ENCODE measurements at places on chromosomes 4 and X. TPM values are rescaled to one million over a fixed set of nuclear protein-coding genes. Genes with fewer than 3 reads are reported as not detected.

DNA sequence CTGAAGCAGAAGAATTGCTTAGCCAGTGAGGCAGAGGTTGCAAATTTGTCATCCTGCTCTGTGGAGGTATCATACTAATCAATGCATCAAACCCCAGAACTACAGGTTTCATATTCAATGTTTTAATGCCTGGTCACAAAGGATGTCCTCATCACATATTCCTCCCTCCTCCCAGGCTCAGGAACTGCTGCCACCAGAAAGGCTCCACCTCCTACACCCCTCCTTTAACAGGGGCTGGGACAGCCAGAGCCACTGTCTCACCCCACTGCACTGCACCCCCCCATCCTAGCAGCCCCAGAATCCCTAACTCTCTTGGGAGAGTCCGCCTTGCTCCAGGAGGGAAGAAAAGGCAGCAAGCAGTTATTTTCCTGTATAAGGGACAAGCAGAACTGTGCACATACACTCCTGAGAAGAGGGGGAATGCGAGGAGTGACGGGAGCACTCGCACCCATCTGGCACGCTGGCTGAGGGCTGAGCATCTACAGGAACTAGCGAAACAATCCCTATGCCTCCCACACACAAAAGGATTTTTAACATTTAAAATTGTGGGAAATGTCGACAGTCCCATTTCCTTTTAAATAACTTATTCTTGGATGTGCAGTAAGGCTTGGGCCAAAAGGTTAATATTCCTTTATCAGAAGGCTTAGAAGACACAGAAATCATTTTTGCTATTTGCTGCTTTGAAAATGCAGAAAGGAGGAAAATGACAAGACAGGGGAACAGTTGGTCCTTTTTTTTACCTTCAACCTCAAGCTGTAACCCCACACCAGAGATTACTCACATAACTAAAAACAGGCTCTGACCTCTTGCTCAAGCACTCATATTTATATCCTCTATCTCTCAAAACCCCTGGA lies 27.8 kb downstream of the CD99L2 start:
- peaks cover 17% of the 10 kb centered on the region for H3K36me3 ChIP-seq
- no peaks in the 10 kb centered on the region for H3K27me3 ChIP-seq
- peak overlapping the region; percentile 76 for H3K27ac ChIP-seq
- no peak for DNase-seq

DNA sequence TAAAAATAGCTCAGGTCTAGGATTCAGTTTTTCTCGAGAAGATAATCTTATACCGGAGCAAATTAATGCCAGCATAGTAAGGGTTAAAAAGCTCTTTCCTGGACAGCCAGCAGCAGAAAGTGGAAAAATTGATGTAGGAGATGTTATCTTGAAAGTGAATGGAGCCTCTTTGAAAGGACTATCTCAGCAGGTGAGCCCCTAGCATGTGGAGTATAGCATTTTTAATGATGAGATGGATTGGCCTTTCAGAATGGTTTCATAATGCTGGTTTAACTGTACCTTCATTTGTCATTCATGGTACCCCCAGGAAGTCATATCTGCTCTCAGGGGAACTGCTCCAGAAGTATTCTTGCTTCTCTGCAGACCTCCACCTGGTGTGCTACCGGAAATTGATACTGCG lies 79.4 kb downstream of the SLC10A6 start:
- H3K27me3 ChIP-seq = no peaks in the 10 kb centered on the region
- no peak for DNase-seq
- no peak overlapping the region for H3K27ac ChIP-seq

DNA sequence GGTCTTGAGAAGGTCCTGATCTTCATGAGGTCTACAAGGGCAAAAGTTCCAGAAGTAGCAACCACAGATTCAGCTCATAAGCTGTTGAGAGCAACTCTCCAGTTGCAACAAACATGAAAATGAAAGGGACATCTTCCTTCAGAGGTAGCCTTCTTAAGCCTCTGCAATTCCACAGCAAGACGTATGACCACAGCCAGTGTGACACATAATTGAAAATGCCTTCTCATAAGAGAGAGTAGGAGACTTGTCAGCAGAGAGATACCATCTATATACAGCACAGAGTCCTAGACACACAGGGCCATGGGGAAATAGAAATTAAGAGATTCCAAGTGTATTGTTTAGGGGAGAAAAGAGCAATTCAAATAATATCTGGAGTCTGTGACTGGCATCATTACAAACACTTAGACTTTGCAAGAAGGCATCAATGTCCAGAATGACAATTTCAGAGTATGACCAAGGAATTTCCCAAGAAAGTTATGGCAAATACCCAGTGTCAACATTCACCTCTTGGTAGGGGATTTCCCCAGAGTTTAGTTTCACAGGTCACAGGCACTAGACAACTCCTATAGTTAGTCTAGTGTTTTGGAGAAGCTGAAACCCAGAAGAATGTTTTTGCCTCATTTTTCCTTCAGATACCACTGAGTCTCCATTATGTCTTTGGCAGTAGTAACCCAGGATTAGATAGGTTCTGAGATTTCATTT lies 340.3 kb downstream of the ZNF674 start:
- no peak overlapping the region for H3K27ac ChIP-seq
- H3K4me1 ChIP-seq = peaks cover 3% of the 10 kb centered on the region
- peak; percentile 58 for DNase-seq

DNA sequence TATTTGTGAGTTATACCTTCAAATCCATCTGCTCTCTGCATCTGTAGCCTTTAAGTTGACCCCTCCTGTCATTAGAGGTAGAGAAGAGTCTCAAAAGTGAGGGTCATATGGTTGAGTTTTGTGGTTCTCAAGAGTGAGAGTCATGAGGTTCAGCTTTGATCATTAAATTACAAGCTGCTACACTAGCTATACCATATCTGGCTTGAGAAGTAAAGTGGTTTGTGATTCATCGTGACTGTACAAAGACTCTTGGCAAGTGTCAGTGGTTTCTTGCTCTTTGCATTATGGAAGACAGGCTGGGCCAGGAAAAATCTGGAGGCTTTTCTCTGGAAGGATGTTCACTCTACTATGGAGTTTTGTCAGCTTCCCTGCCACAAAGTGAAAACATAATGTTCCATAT lies 170.6 kb downstream of the ZC4H2 start:
- no peaks in the 10 kb centered on the region for H3K27me3 ChIP-seq
- no peak for DNase-seq
- no peak overlapping the region for H3K27ac ChIP-seq

- H3K4me3 ChIP-seq = no peak overlapping the region
- H3K27me3 ChIP-seq = no peaks in the 10 kb centered on the region
- DNase-seq = no peak
- H3K36me3 ChIP-seq = no peaks in the 10 kb centered on the region
- no peak overlapping the region for H3K27ac ChIP-seq
- no peaks in the 10 kb centered on the region for H3K4me1 ChIP-seq
Observed at GRCh38 chr4:6118201-6118600, 82.1 kb downstream of the JAKMIP1 start.

GRCh38 chr4:155566354-155566753 lies 100.3 kb upstream of the GUCY1A1 start:
- no peak overlapping the region for H3K4me3 ChIP-seq
- no peaks in the 10 kb centered on the region for H3K27me3 ChIP-seq
- DNase-seq = peak; percentile 22
- no peaks in the 10 kb centered on the region for H3K4me1 ChIP-seq
- H3K36me3 ChIP-seq = no peaks in the 10 kb centered on the region

GRCh38 chr4:8700531-8700930 lies 108.0 kb downstream of the CPZ start:
- no peaks in the 10 kb centered on the region for H3K36me3 ChIP-seq
- no peak for DNase-seq
- peaks cover 48% of the 10 kb centered on the region for H3K27me3 ChIP-seq
- H3K4me1 ChIP-seq = no peaks in the 10 kb centered on the region
- no peak overlapping the region for H3K27ac ChIP-seq

DNA sequence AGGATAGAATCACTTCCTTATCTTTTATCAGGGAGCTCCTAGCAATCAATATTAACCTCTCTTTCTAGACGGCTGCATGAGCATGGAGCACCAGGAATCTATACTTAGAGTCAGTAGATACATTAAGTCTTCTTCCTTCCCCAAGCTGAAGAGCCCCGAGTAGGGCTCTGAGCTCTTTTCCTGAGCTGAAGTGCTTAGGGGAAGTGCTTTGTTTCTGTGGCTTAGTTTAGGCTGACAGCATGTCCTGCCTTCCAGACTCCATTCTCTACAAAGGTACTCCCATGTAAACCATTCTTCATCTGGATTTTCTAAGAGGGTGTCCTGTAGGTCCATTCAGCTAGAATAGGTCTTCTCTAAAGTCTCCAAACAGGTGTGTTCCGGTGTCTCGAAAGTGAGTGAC lies 127.5 kb upstream of the AFF2 start:
- H3K36me3 ChIP-seq = no peaks in the 10 kb centered on the region
- H3K27me3 ChIP-seq = no peaks in the 10 kb centered on the region
- no peaks in the 10 kb centered on the region for H3K4me1 ChIP-seq
- no peak overlapping the region for H3K27ac ChIP-seq
- no peak for DNase-seq

DNA sequence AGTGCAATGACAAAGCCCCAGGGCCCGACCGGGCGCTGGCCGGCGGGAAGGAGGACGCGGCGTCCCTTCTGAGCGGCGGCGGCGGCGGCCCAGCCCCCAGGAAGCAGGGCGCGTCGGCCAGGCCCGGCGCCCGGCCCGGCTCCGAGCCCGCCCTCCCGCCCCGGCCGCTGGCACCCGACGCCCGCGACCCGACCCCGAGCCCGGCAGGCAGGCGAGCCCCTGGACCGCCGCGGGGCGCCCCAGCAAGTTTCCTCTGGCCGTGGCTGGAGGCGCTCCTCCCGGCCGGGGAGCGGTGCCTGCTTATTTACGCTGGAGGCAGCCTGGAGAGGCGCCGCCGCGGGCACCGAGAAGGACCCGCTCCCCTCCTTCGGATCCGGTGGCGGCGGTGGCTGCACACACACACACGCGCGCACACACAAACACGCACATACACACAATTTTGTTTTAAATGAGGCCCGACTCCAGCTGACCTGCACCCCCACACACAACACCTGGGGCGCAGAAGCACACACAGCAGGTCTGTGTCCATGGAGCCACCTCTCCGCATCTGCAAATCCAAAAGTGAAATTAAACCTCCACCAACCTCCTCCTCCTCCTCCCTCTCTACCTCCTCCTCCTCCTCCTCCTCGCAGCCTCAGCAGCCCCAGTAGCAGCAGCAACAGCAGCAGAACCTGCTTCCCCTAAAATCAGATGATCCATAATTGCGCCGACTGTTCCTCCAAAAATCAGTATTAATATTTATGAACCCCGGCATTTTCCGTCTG lies 669 bp downstream of the IRF2 start:
- no peaks in the 10 kb centered on the region for H3K27me3 ChIP-seq
- DNase-seq = peak; percentile 44
- peaks cover 19% of the 10 kb centered on the region for H3K36me3 ChIP-seq
- H3K4me1 ChIP-seq = peaks cover 23% of the 10 kb centered on the region
- H3K27ac ChIP-seq = peak overlapping the region; percentile 98
- H3K4me3 ChIP-seq = peak overlapping the region; percentile 99

DNA sequence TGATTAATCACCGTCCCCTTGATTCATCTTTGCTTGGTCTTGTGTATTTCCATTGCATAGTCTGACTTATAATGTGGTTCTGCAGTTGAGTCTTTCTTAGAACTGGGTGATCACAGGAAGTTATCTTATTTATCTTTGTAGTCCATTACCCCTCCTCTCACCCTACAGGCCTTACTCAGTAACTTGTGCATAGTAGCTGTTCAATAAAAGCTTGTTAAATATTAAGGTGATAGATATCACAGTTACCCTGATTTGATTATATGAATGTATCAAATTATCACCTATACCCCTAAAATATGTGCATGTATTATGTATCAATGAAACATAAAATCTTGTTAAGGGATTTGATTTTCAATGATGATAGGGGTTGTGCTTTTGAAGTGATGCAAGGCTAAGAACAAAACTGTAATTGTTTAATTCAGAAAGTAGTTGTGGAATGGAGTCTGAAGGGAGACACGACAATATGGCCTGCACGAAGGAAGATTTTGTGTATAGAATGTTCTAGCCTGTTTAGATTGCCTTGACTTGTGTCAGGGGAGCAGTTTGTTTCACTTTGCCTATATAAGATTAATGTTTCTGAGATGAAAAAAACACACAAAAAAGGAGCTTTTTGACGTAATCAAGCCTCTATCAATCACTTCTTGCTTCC lies 132.4 kb upstream of the LIMCH1 start:
- peaks cover 22% of the 10 kb centered on the region for H3K4me1 ChIP-seq
- no peak overlapping the region for H3K4me3 ChIP-seq
- no peak overlapping the region for H3K27ac ChIP-seq
- H3K27me3 ChIP-seq = no peaks in the 10 kb centered on the region
- H3K36me3 ChIP-seq = peaks cover 6% of the 10 kb centered on the region
- DNase-seq = no peak

- H3K4me1 ChIP-seq = no peaks in the 10 kb centered on the region
- no peak overlapping the region for H3K27ac ChIP-seq
- no peak overlapping the region for H3K4me3 ChIP-seq
- H3K36me3 ChIP-seq = no peaks in the 10 kb centered on the region
- no peaks in the 10 kb centered on the region for H3K27me3 ChIP-seq
Observed at GRCh38 chr4:31741326-31741725, 1021.2 kb downstream of the PCDH7 start.

GRCh38 chr4:5460106-5460801 lies 248.1 kb downstream of the EVC2 start:
- peak; percentile 24 for DNase-seq
- H3K36me3 ChIP-seq = no peaks in the 10 kb centered on the region
- H3K4me3 ChIP-seq = no peak overlapping the region
- no peaks in the 10 kb centered on the region for H3K4me1 ChIP-seq

- H3K4me3 ChIP-seq = no peak overlapping the region
- no peaks in the 10 kb centered on the region for H3K27me3 ChIP-seq
- no peak overlapping the region for H3K27ac ChIP-seq
- H3K36me3 ChIP-seq = no peaks in the 10 kb centered on the region
Observed at GRCh38 chr4:10765386-10765785, 80.8 kb upstream of the CLNK start.

DNA sequence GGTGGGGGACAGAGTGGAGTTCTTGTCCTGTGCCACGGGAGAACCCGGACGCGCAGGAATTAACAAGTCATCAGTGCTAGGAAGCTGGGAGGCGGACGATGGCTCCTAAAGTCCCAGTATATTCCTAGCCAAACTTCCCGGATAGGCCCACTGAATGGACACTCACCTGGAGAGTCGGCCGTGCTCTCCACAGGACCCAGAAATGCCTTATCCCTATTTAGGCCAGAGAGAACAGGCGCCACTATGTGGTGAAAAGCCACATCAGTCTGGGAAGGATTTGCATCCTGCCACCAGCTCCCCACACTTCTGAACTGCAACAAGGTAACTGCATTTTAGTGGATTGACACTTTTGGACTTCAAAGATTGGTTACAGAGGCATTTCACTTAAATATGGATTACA lies 1.1 kb downstream of the CFAP299 start:
- peak; percentile 42 for DNase-seq
- no peaks in the 10 kb centered on the region for H3K4me1 ChIP-seq
- peak overlapping the region; percentile 80 for H3K4me3 ChIP-seq
- H3K36me3 ChIP-seq = no peaks in the 10 kb centered on the region
- H3K27me3 ChIP-seq = no peaks in the 10 kb centered on the region
- H3K27ac ChIP-seq = no peak overlapping the region

GRCh38 chr4:59063015-59063720 lies 1953.0 kb upstream of the IGFBP7 start:
- peaks cover 20% of the 10 kb centered on the region for H3K4me1 ChIP-seq
- H3K36me3 ChIP-seq = no peaks in the 10 kb centered on the region
- no peaks in the 10 kb centered on the region for H3K27me3 ChIP-seq
- H3K27ac ChIP-seq = no peak overlapping the region

The RAI2 gene
- total RNA-seq = not detected

The USP17L24 gene
- total RNA-seq = not detected

The PLCXD1 gene
- total RNA-seq = 12.0 TPM

The KIT gene
- not detected for total RNA-seq

The LPAR4 gene
- total RNA-seq = not detected

The PLS3 gene
- total RNA-seq = 127 TPM

The COX7B2 gene
- total RNA-seq = not detected

The DCAF4L1 gene
- total RNA-seq = 0.72 TPM

The FGG gene
- 3.2 TPM for total RNA-seq

The REELD1 gene
- total RNA-seq = not detected

The PRR32 gene
- total RNA-seq = not detected

The DDX53 gene
- not detected for total RNA-seq
